ENCODE measurements at places on chromosomes 7 and 10. TPM values are rescaled to one million over a fixed set of nuclear protein-coding genes. Genes with fewer than 3 reads are reported as not detected.

Gene TMEM139
- 0.39 TPM for total RNA-seq

Gene GPAM
- total RNA-seq: 9.4 TPM

Gene LANCL2
- 6.1 TPM for total RNA-seq

Gene SFMBT2
- total RNA-seq: 1.6 TPM

Gene AKR1C8
- not detected for total RNA-seq

Gene DRGX
- not detected for total RNA-seq

Gene IQUB
- 0.13 TPM for total RNA-seq

Gene MACC1
- total RNA-seq: 0.24 TPM

Gene SNCG
- total RNA-seq: 32.0 TPM

Gene CISD1
- total RNA-seq: 16.8 TPM

Gene PRF1
- not detected for total RNA-seq

Gene PRPS1L1
- not detected for total RNA-seq

Gene GUSB
- total RNA-seq: 41.9 TPM

Gene MINDY4
- total RNA-seq: 4.2 TPM

Gene ELN
- 2.3 TPM for total RNA-seq

Gene LRRC18
- not detected for total RNA-seq

Gene IGF2BP3
- 44.3 TPM for total RNA-seq

Measured in epithelial cell of alveolus of lung (primary cell).